Fibroblast of skin of back (primary cell): ENCODE measurements at places on chromosomes 16 and 17.

- DNase-seq = no peak
These were observed 260.1 kb downstream of the SNX29 start for GRCh38 chr16:12236589-12236988.

GRCh38 chr17:82458885-82459424 lies 414 bp downstream of the NARF start:
- peak; percentile 31 for DNase-seq

DNA sequence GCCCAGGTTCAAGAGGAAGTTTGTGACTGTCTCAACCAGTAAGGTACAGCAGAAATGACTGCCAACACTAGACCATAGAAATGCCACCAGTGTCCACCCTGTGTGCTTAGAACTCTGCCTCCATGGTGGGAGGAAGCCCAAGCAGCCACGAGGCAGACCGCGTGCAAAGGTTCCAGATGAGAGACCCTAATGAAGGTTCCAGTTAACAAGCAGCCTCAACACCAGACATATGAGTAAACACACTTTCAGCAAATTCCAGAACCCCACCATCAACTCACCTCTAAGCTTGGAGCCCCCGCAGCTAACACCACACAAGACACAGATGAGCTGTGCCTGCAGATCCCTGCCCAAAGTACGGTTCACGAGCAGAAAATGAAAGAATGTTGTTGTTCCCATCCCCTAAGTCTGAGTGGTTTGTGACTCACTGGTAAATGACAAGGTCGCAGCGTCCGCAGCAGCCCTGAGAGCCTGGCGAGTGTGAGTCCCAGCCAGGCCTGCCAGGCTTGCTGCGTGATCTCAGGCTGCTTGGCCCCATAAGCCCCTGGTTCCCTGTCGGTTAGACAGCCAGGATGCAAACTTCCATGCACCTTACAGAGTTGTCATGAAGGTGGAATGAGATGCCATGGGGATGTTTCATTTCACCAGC lies 193.7 kb downstream of the C16orf95 start:
- DNase-seq = peak; percentile 75

- no peak for DNase-seq
These were observed 4.0 kb upstream of the GGNBP2 start for GRCh38 chr17:36540696-36541095.

- no peak for DNase-seq
These were observed 24.7 kb upstream of the TBX4 start for GRCh38 chr17:61427567-61427966.

DNA sequence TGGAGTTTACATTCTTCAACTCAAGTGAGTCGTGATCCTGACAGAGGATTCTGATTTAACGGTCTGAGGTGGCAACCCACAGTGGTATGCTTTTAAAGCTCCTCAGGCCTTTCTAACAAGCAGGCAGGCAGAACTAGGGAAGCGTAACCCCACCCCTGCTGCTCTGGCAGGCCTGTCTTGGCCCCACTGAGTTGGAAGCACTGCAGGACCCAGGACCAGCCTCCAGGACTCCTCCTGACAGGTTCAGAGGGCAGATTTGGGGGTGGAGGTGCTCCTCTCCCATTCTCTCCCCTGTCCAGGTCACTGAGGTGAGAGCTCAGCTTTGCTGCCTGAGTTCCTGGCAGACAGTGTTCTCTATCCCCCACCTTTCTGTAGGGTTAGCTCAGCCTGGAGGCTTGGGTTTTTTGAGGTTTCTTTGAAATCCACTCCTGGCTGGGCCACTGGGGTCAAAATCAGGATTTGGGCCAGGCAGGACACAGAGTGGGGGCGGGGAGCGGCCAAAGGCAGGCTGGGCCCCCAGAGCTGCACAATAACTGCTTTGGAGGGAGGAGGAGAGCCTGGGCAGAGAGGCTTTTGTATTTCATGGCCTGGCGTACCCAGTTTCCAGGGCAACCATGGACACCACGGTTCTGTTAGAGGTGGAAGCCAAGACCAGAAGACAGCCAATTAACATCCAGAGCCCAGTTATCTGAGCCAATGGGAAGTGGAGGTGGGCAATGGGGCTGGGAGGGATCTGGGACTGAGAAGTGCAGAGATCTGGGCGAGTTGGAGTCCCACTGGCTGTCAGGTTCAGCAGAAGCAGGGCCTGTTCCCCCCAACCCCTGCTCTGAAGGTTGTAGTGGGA lies 9.5 kb downstream of the MRPL27 start:
- peak; percentile 28 for DNase-seq

- DNase-seq = no peak
These were observed 102.9 kb upstream of the TMEM97 start for GRCh38 chr17:28216052-28216451.

DNA sequence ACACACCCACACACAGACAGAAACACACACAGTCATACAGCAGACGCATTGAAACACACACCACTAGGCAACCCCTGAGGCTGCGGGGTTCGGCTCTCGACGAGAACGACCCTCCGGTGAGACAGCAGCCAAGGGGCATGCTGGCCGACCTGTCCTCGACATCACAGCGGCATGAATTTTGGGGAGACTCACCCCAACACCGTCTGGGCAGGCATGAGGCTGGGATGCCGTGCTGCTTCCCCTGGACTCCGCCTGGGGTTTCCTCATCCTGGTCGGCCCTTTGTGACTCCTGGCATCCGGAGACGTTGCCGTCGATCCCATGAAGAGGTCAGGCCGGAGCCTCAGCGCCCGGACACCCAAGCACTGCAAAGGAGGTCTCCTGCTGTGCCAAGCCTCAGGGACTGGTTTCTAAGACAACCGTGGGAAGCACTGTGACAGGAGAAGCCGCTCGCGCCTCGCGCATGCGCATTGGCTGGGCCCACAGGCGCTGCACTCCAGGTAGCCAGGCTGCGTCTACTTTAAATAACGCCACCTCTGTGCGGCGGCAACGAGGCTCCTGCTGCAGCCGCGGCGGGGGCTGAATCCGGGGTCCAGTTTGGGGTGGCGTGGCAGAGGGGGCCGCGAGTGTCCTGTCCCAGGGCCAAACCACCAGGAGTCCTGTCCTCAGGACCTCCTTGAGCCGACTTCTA lies 13.8 kb upstream of the KCNJ18 start:
- no peak for DNase-seq

- no peak for DNase-seq
These were observed 112.0 kb upstream of the CREBBP start for GRCh38 chr16:3992297-3993051.

DNA sequence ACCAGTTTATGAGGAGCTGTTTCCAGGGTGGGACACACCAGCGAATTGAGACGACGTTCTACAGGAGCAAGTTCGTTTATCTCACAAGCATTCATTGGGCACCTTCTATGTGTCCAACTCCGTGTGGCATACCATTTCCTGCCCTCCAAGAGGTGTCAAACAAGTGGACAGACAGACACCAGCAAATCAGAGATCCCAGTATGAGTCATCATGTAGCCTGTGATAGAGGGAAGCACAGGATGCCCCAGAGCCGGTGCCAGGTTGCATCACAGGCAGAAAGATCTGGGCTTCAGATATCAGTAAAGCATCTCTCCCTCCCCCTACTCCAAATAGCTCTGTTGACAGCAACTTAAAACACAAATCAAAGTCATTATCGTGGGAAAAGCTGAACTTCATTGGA lies 31.8 kb upstream of the MAF start:
- DNase-seq = peak; percentile 26

DNA sequence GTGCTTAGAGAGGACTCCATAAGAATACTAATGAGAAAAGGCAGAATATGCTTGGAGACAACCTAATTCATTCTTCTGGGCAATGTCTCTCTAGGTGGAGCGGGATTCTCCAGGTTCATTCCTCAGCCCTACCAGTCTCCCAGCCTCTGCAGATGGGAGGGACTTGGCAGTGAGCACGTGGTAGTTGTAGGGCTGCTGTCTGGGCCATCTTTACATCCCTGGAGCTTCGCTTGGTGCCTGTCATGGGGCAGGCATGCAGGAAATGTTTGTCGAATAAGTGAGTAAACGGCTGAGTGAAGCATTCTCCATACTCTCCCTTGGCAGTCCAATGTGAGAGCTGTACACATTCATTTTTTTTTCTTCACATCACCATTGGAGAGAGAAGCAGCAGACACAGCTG lies 387.5 kb downstream of the UTP18 start:
- peak; percentile 62 for DNase-seq

- no peak for DNase-seq
These were observed 17.1 kb upstream of the ZFHX3 start for GRCh38 chr16:73064994-73065545.

DNA sequence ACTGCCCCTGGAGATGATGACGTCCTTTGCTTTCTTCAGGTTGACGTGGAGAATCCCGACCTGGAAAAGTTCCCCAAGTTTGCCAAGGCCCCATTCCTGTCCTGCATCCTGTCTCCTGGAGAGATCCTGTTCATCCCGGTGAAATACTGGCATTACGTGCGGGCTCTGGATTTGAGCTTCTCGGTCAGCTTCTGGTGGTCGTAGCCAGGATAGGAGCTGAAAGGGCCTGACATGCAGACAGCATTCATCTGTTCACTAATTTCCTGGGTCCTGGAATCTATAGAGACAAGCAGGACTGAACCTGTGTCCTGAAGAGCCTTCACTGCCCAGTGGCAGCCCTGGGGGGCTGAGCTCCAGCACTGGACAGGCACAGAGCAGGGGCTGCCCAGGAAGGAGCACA lies 17.2 kb downstream of the KDM8 start:
- DNase-seq = no peak

GRCh38 chr16:12398029-12398682 lies 405.5 kb downstream of the CPPED1 start:
- peak; percentile 14 for DNase-seq

DNA sequence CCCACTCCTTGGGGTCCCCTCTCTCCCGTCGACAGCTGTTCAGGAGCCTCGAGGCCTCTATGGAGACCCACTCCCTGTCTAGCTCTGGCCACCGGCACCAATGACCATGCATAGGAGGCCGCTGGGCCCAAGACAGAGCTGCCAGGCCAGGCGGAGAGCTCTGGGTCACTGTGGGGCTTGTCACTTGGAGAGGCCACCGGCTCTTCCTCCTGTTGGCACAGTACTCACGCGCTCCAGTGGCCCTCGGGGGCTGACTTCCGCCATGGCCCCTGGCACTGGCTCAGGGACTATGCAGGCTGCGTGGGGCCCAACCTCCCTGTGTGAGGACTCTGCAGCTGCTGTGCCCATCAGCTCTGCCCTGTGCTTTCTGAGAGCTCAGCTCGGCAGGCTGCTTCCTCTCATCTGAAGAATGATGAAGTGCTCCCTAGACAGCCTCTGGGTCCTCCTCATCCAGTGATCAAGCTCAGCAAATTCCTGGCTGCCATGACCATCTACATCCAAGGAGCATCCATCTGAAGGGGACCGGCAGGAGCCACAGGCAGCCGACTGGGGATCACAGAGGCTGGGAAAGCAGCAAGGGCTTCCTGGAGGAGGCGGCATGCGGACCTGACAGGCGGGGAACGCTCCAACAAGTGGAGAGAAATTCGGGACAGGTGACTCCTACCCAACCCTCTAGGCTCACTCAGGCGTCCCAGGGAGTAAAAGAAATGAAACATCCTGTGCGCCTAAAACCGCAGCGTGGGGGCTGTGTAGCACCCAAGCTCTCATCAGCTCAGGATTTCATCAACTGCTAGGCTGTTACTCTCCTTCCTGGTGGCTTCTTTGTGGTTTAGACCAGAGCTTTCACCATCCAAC lies 16.8 kb downstream of the GALNS start:
- DNase-seq = no peak

DNA sequence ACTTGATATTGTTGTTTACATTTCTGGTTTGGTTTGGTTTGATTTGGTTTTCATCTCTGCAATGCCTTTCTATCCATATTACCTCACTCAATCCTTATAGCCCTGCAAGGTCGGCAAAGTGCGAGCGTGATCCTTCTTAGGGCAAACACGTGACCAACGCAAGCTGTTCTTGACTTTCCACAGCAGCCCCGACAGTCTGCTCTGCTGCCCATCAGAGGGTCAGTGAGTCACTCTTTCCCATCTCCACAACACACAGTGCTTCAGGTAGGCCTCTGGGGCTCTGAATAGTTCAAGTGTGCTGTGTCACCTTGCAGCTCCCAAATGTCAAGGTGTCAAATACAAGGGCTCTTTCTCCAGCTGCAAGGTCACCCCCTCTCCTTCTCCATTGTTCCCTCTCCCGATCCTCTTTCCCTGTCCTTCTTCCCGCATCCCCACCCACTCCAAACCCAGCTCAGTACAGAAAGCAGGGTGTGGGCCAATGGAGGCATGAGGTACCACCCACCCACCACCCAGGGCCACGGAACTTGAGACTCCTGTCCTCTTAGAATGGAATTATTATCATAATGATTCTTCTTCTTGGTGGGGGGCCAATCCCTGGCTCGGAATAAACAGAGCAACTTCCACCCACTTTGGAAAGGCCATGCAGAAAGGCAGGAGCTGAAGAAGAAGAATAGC lies 139.7 kb downstream of the SLC39A11 start:
- DNase-seq = no peak

GRCh38 chr16:59259074-59259949 lies 525.2 kb upstream of the GOT2 start:
- peak; percentile 25 for DNase-seq

DNA sequence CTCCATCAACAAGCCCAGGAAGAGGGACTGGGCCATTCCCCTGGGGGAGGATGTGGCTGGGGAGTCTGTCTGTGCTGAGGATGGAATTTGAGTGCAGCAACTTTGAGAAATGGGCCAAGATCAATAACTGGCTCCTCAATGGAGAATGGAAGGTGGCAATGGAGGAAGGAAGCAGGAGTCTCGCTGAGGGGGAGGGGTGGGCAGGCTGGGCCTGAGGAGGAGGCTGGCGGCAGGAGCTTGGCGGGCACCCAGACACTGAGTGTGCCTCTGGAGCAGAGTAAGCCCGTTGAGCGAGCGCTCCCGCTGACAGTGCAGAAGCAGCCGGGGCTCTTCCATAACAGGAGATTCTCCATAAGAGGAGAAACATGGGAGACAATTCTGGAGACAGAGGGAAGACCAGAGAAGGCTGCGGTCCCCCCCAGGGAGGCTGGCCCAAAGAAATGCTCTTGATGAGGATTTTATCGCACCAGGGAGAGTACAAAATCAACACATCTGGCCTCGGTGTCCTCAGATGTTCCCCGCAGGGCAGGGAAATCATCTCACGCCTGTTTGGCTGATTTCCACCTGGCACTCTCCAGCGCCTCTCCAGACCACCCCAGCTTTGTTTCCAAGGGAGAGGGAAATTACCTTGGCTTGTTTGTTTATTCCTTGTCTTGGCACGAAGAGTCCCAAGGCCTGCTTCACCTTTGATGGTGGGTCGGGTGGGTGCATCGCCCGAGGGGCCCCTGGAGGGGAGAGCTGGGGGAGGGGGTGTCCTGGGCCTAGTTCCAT lies 2.8 kb upstream of the MMP15 start:
- DNase-seq = peak; percentile 68

GRCh38 chr17:66230922-66231591 lies 1.8 kb upstream of the APOH start:
- DNase-seq = no peak

- no peak for DNase-seq
These were observed 43.1 kb downstream of the SRL start for GRCh38 chr16:4198816-4199215.

- DNase-seq = peak; percentile 40
These were observed 45.8 kb downstream of the STAT3 start for GRCh38 chr17:42342242-42343008.

GRCh38 chr17:80389011-80389995 lies 25.7 kb upstream of the ENDOV start:
- peak; percentile 8 for DNase-seq

- no peak for DNase-seq
These were observed 157.9 kb downstream of the KCNJ2 start for GRCh38 chr17:70327279-70327678.
